ENCODE measurements at places on chromosomes 5 and 9.

DNA sequence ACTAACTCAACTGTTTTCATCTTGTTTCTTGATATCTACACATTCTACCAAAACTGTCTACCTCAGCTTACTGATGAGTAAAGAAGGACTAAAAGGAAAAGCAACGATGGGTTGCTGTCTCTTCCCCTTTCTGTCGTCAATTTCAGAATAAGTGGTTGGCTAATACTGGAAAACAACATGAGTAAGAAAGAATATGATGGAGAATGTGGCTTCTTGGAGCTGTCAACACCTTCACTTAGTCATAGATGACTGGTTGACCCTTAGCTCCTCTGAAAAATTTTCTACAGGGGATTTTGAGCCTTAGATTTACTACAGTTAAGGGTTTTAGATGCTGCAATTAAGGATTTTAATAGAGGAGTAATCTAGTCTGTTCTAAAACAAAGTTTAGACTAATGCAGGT, 797.9 kb downstream of the TLE4 start:
- no peak for DNase-seq

- no peak for DNase-seq
Measured at GRCh38 chr5:175159956-175160355, 284.0 kb downstream of the DRD1 start.

GRCh38 chr5:139262742-139263445, 30.6 kb upstream of the MATR3 start:
- DNase-seq: peak; percentile 87

DNA sequence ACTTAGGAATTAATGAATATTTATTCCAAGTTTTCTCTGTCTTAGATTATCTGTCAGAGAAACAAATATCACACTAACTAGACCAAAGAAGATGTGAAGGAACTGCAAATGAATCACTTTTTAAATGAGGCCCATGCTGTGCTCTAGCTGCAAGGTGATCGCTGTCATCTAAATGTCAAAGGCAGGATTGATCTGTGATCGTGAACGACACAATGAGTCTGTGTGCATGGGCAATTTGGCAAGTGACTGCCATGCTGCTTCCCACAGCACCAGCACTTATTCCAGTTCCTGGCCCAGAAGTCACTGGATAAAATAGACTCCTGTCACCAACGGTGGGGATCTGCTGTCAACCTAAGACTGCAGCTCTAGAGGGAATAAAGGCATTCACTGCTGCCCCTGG, 141.2 kb downstream of the TRIM36 start:
- DNase-seq: no peak

- no peak for DNase-seq
Measured at GRCh38 chr5:143801252-143801939, 10.6 kb upstream of the HMHB1 start.
